Stimulated activated CD4-positive, alpha-beta T cell treated with anti-CD3 and anti-CD28 coated beads, TNF-alpha, amount 100 ng/mL, for 1 hour (primary cell): ENCODE measurements at places on chromosomes 13 and 19.

DNA sequence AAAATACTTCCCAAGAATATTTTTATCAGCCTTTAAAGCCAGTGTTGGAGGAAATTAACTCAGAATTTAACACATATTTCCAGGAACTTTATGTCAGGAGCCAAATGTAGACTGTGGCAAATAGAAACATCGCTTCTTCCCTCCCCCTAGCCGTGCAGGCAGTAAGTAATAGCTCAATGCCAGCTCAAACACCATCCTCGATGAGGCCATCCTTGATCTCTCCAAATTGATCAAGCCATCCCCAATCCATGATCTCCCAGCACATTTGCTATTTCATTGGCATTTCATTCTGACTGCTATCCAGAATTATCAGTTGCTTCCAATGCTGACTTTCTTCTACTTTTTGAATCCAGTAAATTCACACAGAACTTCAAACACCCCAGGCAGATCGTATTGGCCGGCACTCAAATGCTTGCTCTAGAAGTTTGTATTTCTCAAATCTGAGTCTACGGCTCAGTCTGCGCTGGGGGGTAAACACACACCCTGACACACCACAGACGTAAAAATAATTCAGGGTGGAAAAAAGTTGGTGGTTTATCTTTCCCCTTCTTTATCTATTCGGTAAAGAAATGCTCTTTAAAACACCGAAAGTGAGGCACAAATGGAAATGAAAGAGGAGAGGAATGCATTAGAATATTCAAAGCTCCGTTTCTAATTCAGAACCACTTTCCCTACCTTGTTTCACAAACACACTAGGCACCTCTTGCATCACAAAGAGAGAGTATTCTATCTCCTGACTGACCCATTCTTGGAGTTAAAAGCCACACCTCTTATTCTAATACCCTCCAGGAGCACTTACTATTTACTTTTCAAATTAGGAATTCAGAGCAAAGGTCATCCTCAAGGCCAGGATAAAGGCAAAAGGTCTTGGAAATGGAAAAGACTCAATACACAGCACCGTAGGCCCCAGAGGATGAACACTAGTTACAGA, 991 bp downstream of the OBI1 start:
- DNase-seq, result no peak

DNA sequence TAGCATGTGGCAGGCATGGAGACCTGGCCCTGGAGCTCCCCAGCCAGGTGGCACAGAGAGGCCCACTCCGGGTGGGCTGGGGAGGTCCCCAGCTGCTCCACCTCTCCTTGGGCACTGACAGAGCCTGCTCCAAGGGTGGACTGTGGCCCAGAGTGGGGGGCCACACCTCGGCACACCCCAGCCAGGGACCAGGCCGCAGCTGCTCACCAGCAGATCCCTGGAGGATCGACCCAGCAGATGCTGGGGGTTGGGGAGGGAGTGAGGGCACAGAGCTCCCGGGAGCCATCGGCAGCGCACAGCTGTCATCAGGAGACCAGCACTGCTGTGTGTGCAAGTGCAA, 72.0 kb upstream of the KCTD15 start:
- DNase-seq, result no peak

- no peak for DNase-seq
Observed at GRCh38 chr13:48068036-48068435, 26.9 kb downstream of the MED4 start.

DNA sequence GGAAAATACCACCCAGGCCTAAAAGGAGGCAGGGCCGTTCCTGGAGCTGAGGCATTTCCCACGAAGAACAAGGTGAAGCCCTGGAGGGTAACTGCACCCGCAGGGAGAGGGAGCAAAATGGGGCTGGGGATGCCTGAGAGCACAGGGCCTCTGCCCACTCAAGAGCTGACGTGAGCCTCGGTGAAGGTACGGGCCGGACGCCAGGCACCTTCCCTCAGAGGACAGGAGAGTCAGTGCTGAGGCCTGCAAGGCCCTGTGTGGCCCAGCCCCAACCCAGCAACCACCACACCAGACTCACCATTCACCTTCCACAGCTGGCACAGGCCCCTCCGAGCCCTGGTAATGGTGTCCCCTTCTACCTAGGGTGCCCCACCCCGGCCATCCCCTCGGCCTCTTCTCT, 36.3 kb downstream of the DNMT1 start:
- DNase-seq, result no peak

DNA sequence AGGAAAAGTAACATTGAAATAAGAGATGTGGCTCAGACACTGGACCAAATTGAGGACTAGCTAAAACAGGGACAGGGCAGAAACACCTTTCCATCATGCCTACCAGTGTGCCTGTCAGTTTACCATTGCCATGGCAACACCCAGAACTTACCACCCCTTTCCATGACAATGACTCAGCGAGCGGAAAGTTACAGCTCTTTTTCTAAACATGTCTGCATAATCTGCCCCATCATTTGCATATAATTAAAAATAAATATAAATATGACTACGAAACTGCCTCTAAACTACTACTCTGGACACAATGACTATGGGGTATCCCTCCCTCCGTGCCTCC, 96.0 kb downstream of the UBL3 start:
- no peak for DNase-seq

- DNase-seq, result no peak
Observed at GRCh38 chr13:47556703-47557102, 444.4 kb downstream of the SUCLA2 start.
